ENCODE measurements at places on chromosomes 3 and 15.

DNA sequence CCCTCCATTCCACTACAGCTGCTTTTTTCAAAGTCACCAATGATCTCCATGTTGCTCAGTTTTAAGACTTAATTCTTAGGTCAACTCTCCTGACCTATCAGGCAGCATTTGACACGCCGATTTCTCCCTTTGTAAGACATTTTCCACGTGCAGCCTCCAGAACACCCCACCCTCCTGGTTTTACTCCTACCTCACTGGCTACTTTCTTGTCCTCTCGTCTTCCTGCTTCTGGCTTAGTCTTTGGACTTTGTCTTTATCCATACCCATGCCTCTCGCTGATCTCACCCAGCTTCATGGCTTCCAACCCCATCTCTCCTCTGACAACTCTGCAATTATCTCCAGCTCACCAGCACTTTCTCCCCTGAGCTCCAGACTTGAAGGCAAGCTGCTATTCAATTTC is 99.3 kb upstream of the UMPS start:
- DNase-seq = no peak

GRCh38 chr3:42664438-42664803 is 10.9 kb downstream of the ZBTB47 start:
- no peak for DNase-seq

DNA sequence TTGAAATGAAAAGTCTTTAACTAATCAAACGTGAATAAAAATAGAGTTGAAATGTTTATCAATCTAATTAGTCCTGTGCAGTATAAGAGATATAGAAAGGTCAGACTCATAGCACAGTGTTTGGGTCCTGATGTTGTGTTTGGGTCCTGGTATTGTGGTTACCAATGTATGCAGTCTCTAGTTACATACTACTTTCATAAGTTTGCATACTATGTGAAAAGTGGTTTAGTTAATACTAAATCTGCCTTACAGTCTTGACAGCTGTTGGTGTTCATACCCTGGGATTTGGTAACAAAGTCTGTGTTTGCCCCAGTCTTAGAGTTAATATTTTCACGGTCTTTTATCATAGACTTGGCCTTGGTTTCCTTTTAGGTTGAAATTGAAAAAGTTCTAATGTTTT is 41.7 kb downstream of the KIF15 start:
- DNase-seq = no peak

DNA sequence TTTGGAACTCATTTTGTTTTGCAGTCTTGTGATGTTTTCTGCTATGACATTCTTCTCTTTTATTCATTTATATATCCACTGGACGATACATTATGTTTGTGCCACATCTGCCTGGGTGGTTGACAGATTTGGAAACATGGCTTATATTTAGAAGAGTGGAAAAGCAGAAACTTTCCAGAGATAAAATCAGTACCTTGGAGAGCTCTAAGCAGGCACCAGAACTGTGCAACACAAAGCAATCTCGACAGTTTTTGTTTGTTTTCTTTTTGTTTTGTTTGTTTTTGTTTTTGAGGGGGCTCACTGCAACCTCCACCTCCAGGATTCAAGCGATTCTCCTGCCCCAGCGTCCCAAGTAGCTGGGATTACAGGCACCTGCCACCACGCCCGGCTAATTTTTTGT is 45.5 kb downstream of the SYN2 start:
- no peak for DNase-seq

DNA sequence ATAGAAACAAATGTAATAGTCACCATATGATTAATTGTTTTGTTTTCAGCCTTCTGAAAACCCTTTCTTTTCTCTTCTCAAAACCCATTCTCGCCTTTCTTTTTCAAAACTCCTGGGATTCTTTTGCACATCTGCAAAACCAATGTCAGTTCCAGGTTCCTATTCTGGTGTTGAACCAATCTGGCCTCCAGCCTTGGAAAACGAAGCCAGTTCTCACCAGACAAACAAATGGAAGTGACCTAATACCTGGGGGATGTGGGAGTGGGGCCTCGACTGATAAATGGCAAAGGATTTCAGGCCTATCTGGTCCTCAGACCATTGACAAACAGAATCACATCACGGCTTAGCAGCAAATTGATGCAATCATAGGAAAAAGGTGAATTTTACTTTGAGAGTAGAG is 73.0 kb downstream of the COL8A1 start:
- DNase-seq = no peak

GRCh38 chr3:2495746-2496145 is 397.1 kb downstream of the CNTN4 start:
- no peak for DNase-seq

DNA sequence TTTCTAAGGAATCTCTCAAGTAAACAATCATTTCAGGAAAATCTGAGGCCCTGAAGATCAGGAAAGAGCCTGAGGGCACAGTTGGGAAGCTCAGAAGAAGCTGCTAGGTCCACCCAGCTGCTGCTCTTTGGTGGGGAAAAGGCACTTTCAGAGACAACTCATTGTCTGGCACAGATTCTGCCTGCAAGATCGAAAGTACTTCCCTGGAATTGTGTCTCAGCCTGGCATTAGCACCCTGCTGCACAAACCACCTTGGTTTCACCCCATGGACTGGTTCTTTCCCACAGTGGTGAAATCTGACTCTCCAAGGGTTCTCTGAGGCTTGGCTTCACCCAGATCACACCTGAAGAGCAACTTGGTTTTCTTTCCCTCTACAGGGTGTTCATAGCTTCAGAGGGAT is 18.7 kb downstream of the THRB start:
- DNase-seq = no peak

All from CD4-positive, alpha-beta T cell treated with Interleukin-15 for 4 hours (primary cell).